ENCODE measurements at places on chromosomes 5 and 9.

DNA sequence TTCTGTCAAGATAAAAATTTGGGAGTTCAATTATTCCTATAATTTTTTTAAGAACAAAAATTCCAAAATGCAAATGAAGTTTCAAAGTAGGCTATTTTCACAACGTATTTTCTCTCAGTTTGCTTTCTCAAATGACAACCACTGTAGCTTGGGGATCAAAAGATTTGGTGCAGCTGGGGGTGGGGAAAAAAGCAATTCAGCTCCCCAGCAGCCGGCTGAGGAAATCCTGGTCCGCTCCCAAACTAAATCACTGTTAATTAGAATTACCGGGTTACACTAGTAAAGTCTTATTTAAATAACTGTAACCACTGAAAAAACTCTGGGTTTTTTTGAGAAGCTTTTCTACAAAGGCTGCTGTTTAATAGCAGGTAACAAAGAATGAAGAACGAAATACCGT is 5.7 kb downstream of the NR6A1 start:
- H3K27me3 ChIP-seq = peaks cover 95% of the 10 kb centered on the region
- H3K36me3 ChIP-seq = no peaks in the 10 kb centered on the region
- no peak overlapping the region for H3K27ac ChIP-seq

- no peak overlapping the region for H3K27ac ChIP-seq
- no peak overlapping the region for H3K4me3 ChIP-seq
- no peaks in the 10 kb centered on the region for H3K27me3 ChIP-seq
- no peaks in the 10 kb centered on the region for H3K36me3 ChIP-seq
These were observed 69.4 kb downstream of the NPR3 start for GRCh38 chr5:32780508-32780919.

DNA sequence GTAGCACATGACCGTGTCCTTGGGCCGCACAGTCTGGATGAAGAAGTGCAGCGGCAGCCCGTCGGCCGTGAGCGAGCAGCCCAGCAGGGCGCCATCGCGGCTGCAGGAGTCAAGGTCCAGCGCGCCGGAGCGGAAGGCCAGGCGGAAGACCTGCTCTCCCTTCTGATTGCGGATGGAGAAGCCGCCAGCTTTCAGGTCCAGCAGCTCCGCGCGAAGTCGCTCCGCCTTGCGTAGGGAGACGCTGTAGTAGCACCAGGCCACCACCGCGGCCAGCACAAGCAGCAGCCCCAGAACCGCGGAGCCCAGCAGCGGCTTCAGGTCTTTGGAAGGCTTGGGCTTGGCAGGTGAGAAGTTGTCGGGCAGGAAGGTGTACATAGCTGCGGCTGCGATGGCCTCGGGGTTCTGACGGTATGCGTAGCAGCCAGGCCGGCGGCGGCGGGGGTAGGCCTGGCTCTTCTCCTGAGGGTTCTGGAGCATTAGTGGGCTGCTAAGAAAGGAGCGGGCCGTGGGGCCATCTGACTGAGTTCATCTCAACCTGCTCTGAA is 4.2 kb downstream of the MYORG start:
- H3K4me1 ChIP-seq = peaks cover 11% of the 10 kb centered on the region
- H3K4me3 ChIP-seq = no peak overlapping the region
- H3K27ac ChIP-seq = no peak overlapping the region
- H3K36me3 ChIP-seq = peaks cover 6% of the 10 kb centered on the region
- no peak for DNase-seq

GRCh38 chr5:174916227-174916626 is 191.8 kb downstream of the MSX2 start:
- H3K4me1 ChIP-seq = no peaks in the 10 kb centered on the region
- peaks cover 17% of the 10 kb centered on the region for H3K27me3 ChIP-seq
- no peak overlapping the region for H3K4me3 ChIP-seq

- no peaks in the 10 kb centered on the region for H3K36me3 ChIP-seq
- no peak overlapping the region for H3K4me3 ChIP-seq
- H3K4me1 ChIP-seq = no peaks in the 10 kb centered on the region
These were observed 34.7 kb downstream of the LRSAM1 start for GRCh38 chr9:127485995-127486394.

- DNase-seq = no peak
- peaks cover 11% of the 10 kb centered on the region for H3K27me3 ChIP-seq
- no peak overlapping the region for H3K4me3 ChIP-seq
- no peak overlapping the region for H3K27ac ChIP-seq
These were observed 38.7 kb downstream of the NKX2-5 start for GRCh38 chr5:173196133-173196952.

DNA sequence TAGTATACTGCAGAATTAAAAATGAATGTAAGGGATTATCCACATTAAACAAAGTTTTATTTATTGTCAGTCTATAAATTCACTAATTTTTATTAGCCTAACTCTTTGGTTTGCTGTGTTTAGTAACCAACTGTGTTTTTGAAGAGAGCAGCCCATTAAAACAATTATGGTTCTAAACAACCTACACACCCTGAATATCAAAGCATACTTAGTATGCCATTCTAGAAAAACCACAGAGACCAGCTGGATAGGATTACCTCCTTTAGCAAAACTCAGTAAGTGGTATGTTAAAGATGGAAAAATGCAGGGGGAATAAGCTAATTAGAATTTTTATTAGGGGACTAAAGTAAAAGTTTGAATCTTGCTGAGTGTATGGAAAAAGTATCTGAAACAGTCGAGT is 1981.7 kb upstream of the NUDT12 start:
- no peak overlapping the region for H3K27ac ChIP-seq
- no peak overlapping the region for H3K4me3 ChIP-seq
- H3K27me3 ChIP-seq = no peaks in the 10 kb centered on the region
- H3K36me3 ChIP-seq = no peaks in the 10 kb centered on the region

DNA sequence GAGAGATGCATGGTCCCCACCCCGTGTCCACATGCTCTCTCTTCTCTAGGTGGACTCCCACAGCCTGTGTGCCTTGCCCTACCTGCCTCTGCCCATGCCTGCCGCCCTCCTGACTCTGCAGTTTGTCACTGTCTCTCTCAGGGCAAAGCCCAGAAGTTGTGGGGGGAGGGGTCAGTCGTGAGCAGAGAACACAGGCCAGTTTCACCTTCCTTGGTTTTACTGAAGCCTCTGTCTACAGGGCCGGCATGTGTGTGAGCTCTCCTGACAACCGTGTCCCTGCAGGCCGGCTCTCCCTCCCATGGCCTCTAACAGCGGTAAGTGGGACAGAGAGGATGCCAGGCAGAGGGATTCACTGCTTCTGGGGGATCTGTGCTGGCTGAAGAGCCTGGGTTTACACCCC is 43.5 kb upstream of the SLC25A51 start:
- H3K27ac ChIP-seq = no peak overlapping the region
- H3K27me3 ChIP-seq = no peaks in the 10 kb centered on the region
- H3K36me3 ChIP-seq = no peaks in the 10 kb centered on the region
- H3K4me1 ChIP-seq = no peaks in the 10 kb centered on the region
- DNase-seq = no peak

DNA sequence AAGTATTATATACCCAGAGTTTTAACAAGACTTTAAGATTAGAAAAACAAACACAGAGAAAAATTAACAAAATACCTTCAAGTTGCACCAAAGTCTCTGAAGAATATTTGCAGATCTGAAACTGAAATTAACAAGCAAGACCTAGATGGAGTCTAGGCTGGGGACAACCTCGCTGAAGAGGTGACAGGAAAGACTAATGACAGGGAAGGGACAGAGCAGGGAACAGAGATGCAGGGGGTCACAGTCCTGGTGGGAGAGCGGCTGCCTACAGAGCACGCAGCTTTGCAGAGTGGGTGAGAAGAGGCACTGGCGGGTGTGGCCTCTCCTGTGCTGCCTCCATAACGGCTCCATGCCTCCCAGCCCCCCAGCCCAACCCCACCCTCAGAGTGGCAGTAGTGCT is 13.5 kb downstream of the RETREG1 start:
- no peak overlapping the region for H3K4me3 ChIP-seq
- H3K36me3 ChIP-seq = peaks cover 8% of the 10 kb centered on the region
- peaks cover 87% of the 10 kb centered on the region for H3K4me1 ChIP-seq

DNA sequence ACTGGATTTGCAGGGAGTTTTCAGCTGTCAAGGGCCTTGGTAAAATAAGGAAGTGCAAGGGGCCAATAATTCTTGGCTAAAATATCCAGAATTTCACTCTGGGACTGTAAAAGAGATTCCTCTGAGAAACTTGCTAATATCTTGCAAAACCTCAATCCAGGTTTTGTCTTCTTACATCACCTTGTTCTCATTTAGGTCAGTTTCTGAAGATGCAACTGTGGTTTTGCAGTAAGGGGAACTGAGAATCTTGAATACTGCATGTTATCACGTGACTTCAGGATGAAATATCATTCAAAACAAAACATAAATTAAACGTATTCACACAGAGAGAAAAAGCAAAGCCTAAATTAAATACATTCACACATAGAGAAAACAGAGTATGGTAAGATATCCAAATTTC is 35.0 kb upstream of the RIC1 start:
- H3K27ac ChIP-seq = peak overlapping the region; percentile 77
- no peak overlapping the region for H3K4me3 ChIP-seq
- DNase-seq = no peak
- H3K36me3 ChIP-seq = no peaks in the 10 kb centered on the region
- peaks cover 2% of the 10 kb centered on the region for H3K4me1 ChIP-seq

GRCh38 chr5:39202597-39203274 is 16.6 kb downstream of the FYB1 start:
- H3K27ac ChIP-seq = peak overlapping the region; percentile 96
- no peaks in the 10 kb centered on the region for H3K27me3 ChIP-seq
- peaks cover 35% of the 10 kb centered on the region for H3K36me3 ChIP-seq
- peaks cover 70% of the 10 kb centered on the region for H3K4me1 ChIP-seq

GRCh38 chr5:94469894-94470329 is 148.5 kb downstream of the KIAA0825 start:
- no peak for DNase-seq
- peaks cover 6% of the 10 kb centered on the region for H3K36me3 ChIP-seq
- no peaks in the 10 kb centered on the region for H3K4me1 ChIP-seq
- no peak overlapping the region for H3K27ac ChIP-seq
- no peak overlapping the region for H3K4me3 ChIP-seq
- H3K27me3 ChIP-seq = no peaks in the 10 kb centered on the region

GRCh38 chr9:94922098-94922607 is 195.7 kb downstream of the AOPEP start:
- H3K27me3 ChIP-seq = no peaks in the 10 kb centered on the region
- DNase-seq = no peak
- peaks cover 3% of the 10 kb centered on the region for H3K4me1 ChIP-seq
- H3K36me3 ChIP-seq = peaks cover 3% of the 10 kb centered on the region
- no peak overlapping the region for H3K27ac ChIP-seq
- H3K4me3 ChIP-seq = no peak overlapping the region

GRCh38 chr5:125002727-125003598 is 256.5 kb upstream of the ZNF608 start:
- no peak for DNase-seq
- H3K4me3 ChIP-seq = no peak overlapping the region
- H3K36me3 ChIP-seq = no peaks in the 10 kb centered on the region
- no peak overlapping the region for H3K27ac ChIP-seq
- peaks cover 23% of the 10 kb centered on the region for H3K4me1 ChIP-seq
- H3K27me3 ChIP-seq = no peaks in the 10 kb centered on the region
